ENCODE measurements at places on chromosomes 13 and 19.

DNA sequence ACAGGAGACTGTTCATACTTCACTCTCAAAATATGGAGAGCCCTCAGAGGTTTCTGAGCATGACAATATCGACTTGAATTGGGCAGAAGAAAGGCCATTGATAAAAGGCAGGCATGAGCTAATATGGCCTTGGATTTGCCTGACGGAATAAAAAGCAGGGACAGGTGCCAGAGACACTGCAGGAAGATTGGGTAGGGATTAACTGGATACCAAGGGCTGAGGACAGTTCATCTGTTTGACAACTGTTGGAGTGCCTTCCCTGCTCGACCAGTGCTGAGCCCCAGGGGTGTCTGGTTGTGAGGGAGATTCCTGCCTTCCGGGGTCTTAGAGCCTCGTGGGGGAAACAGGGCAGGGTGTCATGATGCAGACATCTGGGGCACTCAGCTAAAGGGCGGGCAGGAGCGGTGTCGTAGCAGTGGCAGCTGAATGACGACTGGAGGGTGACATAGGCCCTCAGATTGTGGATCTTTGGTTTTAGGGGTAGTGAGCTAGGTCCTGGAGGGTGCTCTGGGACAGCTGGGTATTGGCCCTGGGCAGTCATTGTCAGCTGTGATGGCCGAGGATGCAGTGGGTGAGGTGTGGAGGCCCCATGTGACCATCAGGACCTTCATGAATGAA, 12.3 kb downstream of the GATAD2A start:
- DNase-seq = no peak

DNA sequence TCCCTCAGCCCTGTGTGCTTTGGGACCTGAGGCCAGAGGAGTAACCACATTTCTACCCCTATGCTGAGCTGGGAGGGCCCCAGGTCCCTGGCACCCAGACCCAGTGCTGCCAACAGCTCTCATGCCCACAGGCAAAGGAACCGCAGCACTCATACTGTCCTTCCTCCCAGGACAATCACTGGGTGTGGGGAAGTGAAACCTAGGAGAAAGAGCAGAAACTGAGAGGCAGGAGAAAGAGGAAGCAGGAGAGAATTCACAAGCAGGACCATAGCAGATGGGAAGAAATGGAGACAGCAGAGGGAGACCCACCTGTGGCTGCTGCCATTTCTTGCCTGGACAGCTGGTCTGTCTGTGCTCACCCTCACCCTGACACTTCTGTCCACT, 18.9 kb downstream of the CCDC97 start:
- DNase-seq = no peak

GRCh38 chr13:87570669-87571068, 100.5 kb upstream of the SLITRK5 start:
- DNase-seq = no peak

GRCh38 chr19:3275583-3276340, 51.3 kb downstream of the CELF5 start:
- peak; percentile 99 for DNase-seq

DNA sequence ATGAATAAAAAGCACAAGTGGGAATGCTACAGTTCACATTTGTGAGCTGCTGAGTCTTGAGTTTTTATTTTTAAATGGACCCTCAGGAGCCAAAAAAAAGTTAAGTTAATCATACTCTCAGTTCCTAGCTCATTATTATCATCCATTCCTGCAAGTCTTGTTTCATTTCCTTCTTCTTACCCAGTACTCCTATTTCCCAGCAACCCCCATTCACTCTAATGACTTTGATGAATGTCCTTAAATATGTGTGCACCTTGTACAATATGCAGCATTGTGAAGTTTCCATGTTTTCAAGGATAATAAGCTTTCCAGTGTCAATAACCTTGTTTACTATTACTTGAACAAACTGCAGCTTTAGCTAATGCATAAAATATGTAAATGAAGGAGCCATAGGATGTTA, 366.2 kb downstream of the DCT start:
- DNase-seq = no peak

DNA sequence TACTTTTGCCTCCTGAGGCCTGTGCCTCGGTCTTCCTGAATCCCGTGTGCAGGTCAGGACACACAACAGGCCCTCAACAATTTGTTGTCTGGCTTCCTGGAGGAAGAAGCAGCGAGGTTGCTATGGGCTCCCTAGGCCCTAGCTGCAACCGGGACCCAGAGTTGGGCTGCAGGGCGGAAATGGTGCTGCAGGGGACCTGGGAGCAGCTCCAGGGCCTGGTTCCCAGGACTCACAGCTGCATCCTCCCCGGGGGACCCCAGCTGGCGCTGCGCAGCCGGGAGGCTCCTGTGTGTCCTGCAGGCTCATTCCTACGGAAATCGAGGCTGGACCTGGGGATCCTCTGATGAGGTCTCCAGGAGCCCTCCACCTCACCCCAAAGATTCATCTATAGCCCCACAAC, 999 bp upstream of the TNFAIP8L1 start:
- no peak for DNase-seq

- peak; percentile 44 for DNase-seq
Observed at GRCh38 chr19:55373993-55374757, 2.5 kb upstream of the TMEM190 start.

DNA sequence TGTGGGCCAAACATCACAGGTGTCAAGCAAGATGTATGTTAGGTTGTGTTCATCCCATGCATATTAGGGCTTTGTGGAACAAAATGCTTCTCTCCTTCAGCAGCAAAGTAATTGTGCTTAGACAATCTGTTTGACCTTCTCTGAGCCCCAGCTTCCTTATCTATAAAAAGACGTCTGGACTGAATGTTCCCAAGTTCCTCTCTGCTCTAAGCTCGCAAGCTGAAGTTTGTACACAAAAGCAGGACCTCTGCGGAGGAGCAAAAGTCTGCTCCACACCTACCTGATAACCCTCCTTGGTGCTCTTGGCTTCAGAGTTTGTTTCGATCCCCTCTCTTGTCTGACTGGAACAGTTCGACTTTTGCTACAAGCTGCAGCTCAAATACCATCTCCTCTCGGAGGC, 95.7 kb upstream of the UBL3 start:
- no peak for DNase-seq

- no peak for DNase-seq
Observed at GRCh38 chr19:34165295-34165738, 7.0 kb upstream of the LSM14A start.

GRCh38 chr13:67505376-67505775, 275.2 kb upstream of the PCDH9 start:
- DNase-seq = no peak

DNA sequence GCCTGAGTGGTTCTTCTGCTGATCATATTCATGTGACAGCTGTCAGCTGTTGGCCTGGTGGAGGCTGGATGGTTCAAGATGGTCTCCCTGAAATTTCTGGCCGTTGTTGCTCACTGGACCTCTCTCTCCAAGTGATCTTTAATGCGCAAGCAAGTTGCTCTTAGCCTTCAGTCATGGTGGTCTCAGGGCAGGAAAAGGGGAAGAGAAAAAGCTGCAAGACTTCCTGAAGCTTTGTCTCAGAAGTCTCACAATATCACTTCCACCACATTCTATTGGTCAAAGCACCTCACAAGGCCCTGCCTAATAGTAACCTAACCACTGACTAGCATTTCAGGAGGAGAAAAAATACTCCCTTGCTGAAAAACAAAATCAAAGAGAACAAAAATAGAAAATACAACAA, 1.6 kb upstream of the ZNF567 start:
- no peak for DNase-seq

- no peak for DNase-seq
Observed at GRCh38 chr13:39967199-39967959, 311.9 kb downstream of the COG6 start.

DNA sequence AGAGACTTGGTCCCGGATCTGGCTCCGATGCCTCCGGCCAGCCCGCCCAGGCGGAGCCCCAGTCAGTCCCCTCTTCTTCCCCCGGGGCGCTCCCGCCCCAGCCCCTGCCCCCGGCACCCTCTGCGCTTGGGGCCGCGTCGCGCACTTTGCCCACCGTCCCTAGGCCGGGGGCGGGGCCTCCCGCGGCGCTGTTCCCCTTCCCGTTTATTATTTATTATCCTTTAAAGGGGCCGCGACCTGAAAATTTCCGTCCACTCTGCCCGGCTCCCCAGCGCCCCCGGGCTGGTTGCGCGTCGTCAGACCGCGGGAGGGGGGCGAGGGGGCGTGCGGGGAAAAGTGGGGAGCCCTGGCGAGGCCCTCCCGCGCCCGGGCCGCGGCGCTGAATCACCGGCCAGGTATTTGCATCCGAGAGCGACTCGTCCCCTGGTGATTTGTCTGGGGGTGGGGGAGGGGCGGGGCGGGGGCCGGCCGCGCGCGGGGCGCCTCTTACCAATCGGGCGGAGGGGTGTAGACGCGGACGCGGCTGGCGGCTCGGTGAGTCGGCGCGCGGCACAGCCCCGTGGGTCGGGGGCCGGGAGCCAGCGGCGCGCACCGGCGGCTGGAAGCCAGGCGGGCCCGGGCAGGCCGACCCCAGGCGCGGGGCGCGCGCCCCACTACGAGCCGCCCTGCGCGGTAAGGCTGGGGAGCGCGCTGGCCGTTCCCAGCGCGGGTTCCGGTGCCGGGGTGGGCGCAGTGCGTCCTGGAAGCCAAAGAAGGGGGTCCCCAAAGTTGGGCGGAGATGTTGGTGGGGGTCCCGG, at the start of gene ARID3A:
TSS of gene ARID3A (plus strand) at position 510 of the 797 bp plus-strand sequence. CDS start 3,494 bp downstream, outside the sequence.
- peak; percentile 91 for DNase-seq

GRCh38 chr19:7109678-7110289, 40.3 kb downstream of the ZNF557 start:
- DNase-seq = no peak

DNA sequence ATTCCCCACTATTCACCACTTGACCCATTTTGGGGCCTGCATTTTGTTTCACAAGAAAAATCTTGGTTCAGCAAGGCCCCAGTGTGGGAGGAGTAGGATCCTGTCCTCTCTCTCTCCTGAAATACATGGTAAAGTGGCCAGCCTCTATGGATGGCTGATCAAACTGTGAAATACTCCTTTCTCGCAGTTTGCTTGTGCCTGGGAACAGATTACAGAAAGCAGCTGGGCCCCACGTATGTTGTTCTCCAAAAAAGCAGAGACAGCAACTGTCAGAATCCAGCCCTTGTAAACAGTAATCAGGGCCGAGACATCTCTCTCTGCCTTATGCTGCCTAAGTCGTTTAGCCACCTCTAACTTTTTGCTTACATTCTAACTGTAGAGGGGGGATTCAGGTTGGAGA, 61.0 kb upstream of the RAP2A start:
- no peak for DNase-seq

- peak; percentile 88 for DNase-seq
Observed at GRCh38 chr19:42199440-42200115, 17.9 kb downstream of the DEDD2 start.

- DNase-seq = no peak
Observed at GRCh38 chr13:34417896-34418295, 524.2 kb upstream of the NBEA start.

DNA sequence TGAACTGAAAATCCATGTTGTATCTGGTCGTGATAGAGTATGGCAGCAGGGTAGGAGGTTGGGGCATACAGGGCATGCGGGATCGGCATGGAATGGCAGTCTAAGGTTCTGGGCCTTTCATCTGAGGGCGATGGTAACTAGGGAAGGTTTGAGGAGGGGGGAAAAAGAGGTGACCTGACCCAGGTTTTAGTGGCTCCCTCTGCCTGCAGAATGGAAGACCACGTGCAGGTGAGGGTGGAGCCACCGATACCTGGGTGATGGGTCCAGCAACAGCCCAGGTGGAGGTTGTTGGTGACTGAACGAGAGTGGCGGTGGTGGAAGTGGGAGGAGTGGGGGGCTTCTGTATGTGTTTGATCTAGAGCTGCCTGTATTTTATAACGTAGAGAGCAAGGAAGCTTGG, 3.8 kb downstream of the ZNF749 start:
- DNase-seq = no peak

- DNase-seq = no peak
Observed at GRCh38 chr13:40969169-40969901, 49.8 kb downstream of the ELF1 start.
